ENCODE measurements at places on chromosomes 7 and 10. TPM values are rescaled to one million over a fixed set of nuclear protein-coding genes. Genes with fewer than 3 reads are reported as not detected.
A peak's percentile ranks its signal among the peaks of the same experiment; 100 is the strongest.

- no peak for DNase-seq
These were observed 287.4 kb upstream of the SEMA3C start for GRCh38 chr7:81206217-81206616.

Gene TYW1B
- total RNA-seq = 4.3 TPM

DNA sequence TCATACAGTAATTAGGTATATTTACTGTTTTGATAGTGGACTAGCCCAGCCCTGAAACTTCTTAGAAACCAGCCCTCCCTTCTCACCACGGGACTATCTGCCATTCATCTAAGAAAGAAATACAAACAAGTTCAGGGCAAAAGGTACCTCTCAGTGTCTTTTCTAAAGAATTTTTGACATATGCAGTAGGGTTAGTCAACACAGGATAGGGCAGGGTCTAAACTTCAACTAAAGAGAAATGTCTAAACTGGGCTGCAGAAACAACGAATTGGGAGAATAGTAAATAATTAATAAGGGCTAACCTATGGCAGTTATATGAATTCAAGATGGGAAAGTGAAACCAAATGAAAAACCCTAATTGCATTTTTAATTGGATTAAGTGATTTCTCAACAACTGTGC is 496.6 kb downstream of the INHBA start:
- DNase-seq = no peak

DNA sequence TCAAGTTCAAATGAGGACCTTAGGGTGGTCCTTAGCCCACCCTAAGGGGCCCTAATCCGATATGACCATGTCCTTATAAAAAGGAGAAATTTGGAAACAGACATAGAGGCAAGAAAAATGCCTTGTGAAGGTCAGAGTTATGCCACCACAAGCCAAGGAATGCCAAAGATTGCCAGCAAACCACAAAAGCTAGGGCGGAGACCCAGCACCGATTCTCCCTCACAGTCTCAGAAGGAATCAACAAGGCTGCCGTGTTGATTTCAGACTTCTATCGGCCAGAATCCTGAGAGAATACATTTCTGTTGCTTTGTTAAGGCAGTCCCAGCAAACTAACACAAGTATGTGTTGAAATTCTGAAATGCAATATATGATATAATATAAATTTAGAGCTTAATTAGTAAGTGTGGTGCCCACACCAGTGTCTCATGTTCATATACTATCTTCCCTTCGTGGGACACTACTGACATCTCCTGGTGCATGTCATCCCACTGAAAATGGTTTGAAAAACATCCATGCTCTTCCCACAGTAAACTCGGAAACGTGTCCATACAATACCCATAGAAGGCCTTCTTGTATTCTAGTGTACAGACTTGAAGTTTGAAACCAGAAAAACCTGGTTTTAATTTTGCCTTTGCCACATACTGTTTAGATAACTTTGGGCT is 349.0 kb downstream of the TNS3 start:
- no peak for DNase-seq

DNA sequence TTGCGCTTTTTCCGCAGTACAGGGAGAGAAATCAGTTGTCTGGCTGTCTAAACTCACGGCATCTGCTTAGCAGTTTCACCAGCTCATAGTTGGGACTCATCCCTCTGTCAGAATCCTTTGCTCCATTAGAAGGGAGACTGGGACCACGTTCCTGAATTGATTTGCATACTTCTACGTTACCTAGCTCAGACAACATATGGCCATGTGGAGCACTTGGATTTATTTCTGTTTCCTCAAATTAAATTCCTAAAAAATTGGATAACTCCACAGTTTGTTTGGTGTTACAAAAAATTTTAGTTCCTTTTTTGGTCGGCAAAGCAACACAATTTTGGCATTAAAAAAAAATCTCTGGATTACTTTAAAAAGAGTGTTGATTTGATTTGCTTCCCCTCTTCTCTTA is 614.0 kb downstream of the AUTS2 start:
- DNase-seq = no peak

Gene CC2D2B
- total RNA-seq = 0.72 TPM

Gene IKZF1
- 131 TPM for total RNA-seq

- no peak for DNase-seq
These were observed 9.6 kb downstream of the PKD1L1 start for GRCh38 chr7:47938574-47939165.

GRCh38 chr10:131078131-131078881 is 233.2 kb downstream of the TCERG1L start:
- no peak for DNase-seq

Gene PRF1
- total RNA-seq = 1.5 TPM

GRCh38 chr7:103551016-103551415 is 105.0 kb upstream of the SLC26A5 start:
- DNase-seq = no peak

GRCh38 chr10:78383378-78384048 is 349.9 kb downstream of the RPS24 start:
- no peak for DNase-seq

DNA sequence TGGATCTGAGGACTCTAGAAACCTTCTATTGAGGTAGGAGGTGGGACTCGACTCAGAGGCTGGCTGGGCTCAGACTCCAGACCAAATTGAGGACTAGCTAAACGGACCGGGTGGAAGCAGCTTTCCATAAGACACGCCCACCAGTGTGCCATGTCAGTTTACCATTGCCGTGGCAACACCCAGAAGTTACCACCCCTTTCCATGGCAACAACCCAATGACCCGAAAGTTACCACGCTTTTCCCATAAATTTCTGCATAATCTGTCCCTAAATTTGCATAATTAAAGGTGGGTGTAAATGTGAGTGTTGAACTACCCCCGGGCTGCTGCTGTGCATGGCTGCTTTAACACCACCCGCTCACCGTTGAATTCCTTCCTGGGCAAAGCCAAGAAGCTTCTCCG is 58.9 kb downstream of the MICALL2 start:
- no peak for DNase-seq

Gene SLC16A9
- total RNA-seq = 4.8 TPM

DNA sequence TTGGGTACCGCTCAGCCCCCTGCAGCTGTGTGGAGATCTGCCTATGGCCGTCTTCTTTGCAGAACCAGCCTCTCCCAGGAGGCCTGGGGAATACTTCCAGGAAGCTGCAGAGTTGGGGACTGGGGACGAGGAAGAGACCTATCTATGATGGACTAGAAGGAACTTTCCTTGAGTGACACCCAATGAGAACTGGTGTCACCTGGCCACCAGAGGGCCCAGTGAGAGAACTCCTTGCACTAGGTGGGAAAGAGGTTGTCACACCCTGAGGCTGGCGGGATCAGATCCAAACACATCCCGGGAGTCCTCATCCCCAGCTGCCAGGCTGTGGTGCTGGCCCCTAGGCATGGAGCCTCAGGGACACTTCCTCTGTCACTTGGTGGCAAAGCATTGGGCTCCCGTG is 4.9 kb upstream of the GRID2IP start:
- DNase-seq = no peak

DNA sequence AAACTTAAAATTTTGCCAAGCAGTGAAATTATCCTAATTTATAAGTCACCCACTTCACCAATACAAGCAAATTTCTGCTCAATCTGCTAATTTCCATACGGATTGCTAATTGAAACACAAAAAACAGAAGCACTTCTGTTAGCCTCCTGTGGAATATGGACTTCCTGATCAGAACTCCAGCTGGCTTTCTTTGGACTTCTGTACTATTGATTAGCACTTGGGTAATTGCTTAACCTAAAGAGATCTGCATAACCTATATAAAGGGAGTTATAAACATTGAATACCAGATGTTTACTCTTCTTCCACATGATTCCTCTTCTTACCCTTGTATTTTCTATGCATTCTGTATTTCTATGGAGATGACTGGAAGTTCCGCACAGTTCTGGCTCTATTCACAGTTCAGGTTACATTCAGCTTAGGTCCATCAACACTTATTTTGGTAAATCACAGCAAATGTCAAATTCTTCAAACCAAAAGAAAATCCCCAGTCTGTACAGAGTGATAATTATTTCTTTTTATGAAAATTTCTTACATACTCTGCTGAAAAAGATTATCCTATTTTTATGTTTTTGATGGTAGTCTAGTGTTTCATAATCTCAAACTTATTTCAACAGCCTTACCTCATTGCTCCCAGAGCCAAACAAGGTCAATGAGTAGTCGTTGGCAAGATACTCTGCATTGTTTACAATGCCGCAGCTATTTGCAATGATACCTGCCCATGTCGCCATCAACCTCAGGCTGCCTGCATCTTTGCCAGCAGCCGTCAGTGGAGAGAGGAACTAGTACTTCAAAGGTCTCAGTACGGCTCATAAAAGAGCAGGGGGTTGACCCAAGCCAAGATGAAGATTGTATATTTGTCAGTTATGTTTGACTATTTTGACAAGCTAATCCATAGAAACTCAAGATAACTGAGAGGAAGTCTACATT is 225.6 kb downstream of the AHR start:
- no peak for DNase-seq

DNA sequence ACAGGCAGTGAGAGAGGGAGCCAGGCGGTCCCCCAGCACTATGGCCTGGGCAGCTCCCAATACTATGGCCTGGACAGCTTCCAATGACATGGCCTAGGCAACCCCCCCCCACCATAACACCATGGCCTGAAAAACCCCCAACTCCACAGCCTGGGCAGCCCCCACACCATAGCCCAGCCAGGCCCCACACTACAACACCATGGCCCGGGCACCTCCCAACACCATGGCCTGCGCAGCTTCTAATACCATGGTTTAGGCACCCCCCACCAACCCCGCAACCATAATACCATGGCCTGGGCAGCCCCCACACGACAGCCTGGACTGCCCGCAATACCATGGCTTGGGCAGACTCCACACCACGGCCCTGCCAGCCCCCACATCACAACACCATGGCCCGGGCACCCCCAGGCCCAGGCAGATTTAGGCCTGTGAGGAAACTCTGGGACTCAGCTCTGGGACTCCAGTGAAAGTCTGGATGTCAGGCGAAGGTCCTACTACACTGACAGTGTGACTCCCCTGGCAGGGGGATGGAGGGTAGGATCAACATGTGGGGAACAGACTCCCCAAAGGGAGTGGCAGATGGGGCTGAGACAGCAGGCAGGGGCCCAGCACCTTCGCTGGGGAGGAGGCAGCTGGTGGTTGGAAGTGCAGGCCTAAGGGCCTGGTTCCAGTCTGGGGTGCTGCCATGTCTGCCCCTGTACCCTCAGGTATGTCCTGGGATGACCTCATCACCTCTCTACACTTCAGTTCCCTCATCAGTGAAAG is 8.7 kb downstream of the CPXM2 start:
- no peak for DNase-seq

Gene EMX2
- total RNA-seq = not detected

DNA sequence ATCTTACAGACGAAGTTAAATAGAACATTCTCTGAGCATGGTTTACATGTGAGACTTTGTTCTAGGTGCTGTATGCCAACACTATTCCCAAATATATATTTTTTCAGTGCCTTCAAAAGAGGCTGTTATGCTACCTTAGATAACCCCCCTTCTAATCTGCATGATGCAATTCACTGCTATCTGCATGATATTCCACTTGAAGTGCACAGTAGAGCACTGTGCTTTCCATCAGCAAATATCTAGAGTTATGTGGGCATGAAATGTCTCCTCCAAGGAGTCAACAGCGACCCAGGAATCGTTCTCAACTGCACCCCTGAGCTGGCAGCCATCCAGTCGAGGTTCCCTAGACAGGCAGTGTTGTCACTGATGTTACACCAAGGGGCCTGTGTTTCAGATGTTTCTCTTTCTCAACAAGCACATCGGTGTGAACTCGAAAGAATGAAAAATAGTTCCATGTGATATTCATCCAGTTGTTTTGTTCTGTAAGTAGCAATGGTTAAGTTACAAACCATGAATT is 88.3 kb downstream of the PDE1C start:
- no peak for DNase-seq

DNA sequence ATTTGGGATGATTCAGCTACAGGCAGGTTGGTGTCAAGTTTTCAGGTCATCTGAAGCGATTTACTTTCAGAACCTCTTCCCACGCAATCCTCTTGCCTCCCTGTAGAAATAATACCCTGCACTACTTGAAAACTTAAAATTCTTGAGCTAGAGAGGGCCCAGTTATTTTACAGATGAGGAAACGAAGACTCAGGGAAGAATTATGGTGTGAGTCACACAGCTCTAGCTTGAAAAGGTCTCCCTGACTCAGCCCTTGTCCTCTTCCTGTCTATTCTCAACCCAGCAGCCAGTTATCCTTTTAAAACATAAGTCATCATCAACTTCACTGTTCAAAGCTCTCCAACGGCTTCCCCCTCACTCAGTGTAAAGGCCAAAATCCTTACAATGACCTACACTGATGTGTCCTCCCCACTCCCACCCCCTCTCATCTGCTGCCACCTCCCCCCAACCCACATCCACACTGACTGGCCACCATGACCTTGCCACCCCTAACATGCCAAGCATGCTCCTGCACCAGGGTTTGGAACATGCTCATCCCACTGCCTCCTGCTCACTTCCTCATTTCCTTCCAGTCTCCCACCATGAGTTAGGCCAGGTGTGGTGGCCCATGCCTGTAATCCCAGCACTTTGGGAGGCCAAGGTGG is 3.4 kb downstream of the DNMBP start:
- peak; percentile 55 for DNase-seq

- DNase-seq = no peak
These were observed 10.7 kb upstream of the KPNA7 start for GRCh38 chr7:99218406-99219184.

Gene RELN
- total RNA-seq = 0.21 TPM

Gene NDUFB8
- 203 TPM for total RNA-seq

DNA sequence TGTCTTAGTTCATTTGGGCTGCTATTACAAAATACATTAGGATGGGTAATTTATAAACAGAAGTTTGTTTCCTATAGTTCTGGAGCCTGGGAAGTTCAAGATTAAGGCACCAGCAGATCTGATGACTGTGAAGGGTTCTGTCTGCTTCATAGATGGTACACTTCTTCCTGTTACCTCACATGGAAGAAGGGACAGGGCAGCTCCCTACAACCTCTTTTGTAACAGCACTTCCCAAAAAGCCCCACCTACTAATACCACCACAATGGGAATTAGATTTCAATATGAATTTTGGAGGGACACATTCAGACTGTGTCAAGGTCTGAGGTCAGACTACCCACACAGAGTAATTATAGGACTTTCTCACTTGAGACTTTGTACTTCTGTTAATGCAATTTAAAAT is 260.3 kb downstream of the ARHGAP12 start:
- DNase-seq = no peak

Gene HOXA9
- not detected for total RNA-seq

DNA sequence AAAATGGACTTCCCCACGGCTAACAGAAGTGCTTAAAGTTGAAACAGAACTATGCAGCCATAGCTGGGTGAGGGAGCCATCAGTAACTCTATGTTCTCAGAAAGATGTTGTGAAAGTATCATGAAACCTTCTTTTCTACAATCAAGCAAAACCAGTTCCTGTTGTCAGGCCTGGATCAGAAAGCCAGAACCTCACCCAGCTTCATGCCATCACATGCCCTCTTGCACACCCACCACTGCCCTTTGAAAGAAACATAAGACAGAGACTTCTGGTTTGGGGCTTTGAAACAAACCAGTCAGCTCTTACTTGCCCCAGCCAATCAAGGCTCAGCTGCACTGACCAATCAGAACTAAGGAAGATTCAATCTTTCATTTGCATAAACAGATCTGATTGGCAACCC is 230.8 kb upstream of the FERD3L start:
- no peak for DNase-seq

Gene NDUFA5
- 58.4 TPM for total RNA-seq

Gene LIPF
- not detected for total RNA-seq

Measured in GM12878 (cell line).